Epithelial cell of proximal tubule (primary cell): ENCODE measurements at places on chromosomes 4 and X.
A peak's percentile ranks its signal among the peaks of the same experiment; 100 is the strongest.

GRCh38 chr4:8218371-8219031, 19.4 kb downstream of the SH3TC1 start:
- DNase-seq: no peak

GRCh38 chrX:2497961-2498780, 2.6 kb downstream of the DHRSX start:
- DNase-seq: peak; percentile 38

DNA sequence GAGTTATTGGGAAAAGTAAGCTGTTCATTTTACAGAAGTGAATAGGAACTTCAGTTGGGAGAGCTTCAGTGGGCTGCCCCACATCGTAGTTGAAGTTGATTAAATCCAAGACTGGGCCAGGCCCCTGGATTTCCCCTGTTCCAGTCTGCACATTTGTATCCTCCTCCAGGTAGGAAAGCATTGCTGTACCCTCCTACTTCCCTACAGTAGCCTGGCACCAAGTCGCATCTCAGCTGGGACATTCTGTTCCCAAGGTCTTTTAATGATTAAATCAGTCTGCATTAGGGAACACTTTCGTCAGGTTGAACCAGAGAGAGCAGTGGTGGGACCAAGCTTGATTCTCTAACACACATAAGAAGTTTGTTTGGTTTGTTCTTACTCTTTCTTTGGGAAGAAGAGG, 165.8 kb upstream of the PPARGC1A start:
- peak; percentile 38 for DNase-seq

GRCh38 chrX:19673375-19674040, 158.2 kb upstream of the MAP3K15 start:
- peak; percentile 37 for DNase-seq

GRCh38 chr4:11546391-11547175, 117.9 kb upstream of the HS3ST1 start:
- DNase-seq: no peak

- DNase-seq: no peak
These were observed 60.8 kb downstream of the PPM1K start for GRCh38 chr4:88223516-88223915.

DNA sequence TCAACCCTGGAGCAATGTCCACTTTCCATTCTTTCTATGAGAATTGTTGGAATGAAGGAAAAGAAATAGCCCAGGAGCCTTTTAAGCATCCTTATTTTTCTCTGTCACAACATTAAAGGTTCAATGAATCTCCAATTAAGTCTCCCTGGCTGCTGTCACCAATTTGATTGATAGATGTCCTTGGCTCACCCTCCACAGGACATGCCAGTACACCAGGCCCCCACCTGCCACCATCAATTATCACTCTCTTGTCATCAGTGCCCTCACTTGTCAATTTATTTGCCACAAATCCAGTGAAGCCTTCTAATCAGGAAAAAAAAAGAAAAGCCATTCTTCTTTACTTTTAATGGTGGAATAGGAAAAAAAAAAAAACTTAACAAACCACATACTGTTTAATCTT, 453.6 kb downstream of the CENPC start:
- DNase-seq: no peak

DNA sequence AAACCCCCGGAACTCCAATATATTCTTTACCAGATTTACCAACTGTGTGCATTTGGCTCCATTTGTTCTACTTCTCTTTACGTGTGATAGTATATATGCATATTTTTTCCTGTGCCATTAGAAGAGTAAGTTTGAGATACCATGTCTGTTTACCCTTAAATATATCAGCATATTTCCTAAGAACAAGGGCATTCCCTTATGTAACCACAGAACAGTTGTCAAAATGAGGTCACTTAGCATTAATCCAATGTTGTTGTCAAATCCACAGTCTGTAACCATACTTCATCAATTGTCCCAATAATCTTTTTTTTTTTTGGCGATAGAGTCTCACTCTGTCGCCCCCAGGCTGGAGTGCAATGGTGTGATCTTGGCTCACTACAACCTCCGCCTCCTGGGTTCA, 55.2 kb downstream of the TBC1D14 start:
- DNase-seq: no peak

DNA sequence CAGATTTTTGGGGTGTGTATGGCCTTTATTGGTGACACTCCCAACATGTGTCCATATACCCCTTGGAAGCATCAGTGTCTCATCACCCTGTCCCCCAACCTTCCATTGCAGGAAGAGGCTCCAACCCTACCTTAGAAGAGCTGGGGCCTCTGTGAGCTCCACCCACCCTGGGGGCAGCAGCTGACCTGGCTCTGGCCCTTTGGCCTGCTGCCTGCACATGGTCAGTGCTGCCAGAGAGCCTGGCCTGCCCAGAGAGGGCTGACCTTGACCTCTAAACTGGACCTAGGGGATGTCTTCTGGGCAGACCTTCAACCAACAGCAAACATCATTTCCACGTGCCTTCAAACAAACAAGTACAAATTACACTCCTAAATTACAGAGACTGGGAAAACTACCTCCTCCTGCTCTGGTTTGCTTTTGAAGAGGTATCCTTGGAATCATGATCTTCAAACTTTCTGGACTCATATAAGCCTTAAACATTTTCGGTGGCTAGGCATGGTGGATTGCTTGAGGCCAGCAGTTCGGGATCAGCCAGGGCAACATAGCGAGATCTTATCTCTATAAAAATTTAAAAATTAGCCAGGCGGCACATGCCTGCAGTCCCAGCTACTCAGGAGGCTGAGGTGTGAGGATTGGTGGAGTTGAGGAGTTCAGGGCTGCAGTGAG, 27.3 kb upstream of the KIAA0232 start:
- DNase-seq: no peak

DNA sequence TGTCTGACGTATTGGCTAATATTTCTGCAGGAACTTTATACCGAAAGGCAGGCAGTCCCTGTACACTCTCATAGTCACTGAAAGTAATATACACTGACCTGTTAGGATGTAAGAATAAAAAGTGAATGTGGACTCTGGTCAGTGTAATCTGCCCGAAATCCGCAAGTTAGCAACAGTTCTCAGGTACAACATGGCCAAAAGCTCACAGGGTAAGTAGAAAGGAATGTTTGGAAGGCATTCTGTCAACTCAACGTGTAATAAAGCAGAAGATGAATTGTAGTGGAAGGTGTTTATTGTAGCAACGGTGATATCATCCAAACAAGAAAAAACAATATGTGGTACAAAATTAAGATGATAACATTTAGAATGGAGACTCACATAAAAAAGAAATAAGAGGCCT, 26.0 kb upstream of the NUP54 start:
- DNase-seq: no peak

DNA sequence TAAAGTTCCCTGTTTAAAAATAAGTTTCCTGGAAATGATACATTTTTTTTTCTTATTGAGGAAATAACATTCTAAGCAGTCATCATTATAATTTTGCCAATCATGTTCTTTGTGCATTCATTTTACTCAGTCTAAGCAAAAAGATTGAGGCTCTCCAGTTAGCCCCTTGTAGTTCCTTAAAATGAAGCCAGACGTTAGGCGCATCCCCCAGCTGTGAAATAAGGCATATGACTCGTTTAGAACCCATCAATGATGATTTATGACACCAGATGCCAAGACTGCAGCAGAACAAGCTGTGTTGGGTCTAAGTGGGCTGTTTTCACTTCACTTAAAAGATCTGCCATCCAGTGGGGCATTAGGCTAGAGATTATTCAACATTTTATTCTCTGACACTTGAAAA, 17.0 kb downstream of the PDGFC start:
- DNase-seq: no peak

- DNase-seq: no peak
These were observed 620.9 kb upstream of the GALNT7 start for GRCh38 chr4:172547724-172548123.

- no peak for DNase-seq
These were observed 36.3 kb downstream of the RPS6KA3 start for GRCh38 chrX:20230406-20230805.
